Myocyte (in vitro differentiated cells): ENCODE measurements at places on chromosomes 2 and 18.
A peak's percentile ranks its signal among the peaks of the same experiment; 100 is the strongest.

DNA sequence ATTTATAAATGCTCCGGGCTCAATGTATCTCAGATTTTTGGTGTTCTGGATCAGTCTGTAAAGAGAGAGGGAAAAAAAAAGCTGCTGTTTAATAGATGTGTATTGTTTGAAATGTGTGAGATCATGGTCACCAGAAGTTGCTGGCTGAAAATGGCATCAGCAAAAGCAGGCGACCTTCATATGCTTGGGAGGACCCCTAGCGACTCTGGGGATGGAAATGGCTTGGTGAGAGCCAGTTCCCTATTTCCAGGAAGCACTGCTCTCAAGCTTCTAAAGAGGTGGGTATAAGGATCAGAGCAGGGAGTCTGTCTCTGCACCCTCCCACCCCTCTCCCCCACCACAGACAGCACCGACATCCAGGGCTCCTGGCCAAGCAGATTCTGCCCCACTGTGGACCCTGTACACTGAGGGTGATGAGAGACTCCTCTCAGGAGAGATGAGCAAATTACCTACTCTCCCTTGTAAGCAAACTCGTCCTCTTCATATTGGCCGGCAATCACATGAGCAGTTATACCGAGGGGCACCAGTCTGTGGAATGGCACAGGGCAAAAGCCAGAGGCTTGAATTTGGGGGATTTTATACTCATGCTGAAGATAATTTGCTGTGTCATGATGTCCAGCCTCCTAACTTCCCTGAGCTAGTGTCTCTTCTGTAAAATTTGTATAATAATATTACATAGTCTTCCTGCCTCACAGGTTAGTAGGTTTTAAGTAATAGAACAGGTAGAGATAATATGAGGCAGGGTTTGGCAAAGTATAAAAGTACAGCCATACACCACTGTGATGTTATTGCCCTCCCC is 29.6 kb downstream of the LHCGR start:
- DNase-seq, result no peak

- no peak for DNase-seq
Observed at GRCh38 chr2:37934591-37935513, 9.8 kb downstream of the RMDN2 start.

DNA sequence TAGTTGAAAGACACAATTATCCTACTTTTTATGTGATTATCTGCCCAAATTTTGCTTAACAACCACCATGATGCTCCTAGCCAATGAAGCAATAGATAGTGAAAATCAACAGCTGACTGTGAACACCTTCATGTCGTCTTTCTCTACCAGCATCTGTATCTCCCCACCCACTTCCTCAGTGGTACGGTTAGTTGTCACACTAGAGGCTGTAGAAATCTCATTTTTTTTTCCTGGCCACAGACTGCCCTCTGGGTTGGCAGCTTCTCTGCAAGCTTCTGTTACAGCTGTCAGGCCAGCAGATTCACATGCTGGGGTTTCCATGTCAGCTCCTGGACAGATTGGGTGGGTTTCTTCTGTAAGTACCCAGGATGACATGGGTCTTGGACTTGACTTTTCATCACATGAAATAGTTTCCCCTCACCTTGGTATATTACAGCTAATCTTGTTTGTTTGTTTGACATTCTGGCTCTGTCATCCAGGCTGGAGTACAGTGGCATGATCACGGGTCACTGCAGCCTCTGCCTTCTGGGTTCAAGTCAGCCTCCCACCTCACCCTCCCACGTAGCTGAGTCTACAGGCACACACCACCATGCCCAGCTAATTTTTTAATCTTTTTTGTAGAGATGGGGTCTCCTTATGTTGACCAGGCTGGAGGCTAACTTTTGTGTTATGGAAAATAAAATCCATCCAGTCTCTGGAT is 24.3 kb downstream of the STAT4 start:
- DNase-seq, result no peak

GRCh38 chr2:161432107-161432506 is 16.0 kb downstream of the TBR1 start:
- no peak for DNase-seq

GRCh38 chr2:178530131-178530530 is 49.9 kb downstream of the PLEKHA3 start:
- no peak for DNase-seq

DNA sequence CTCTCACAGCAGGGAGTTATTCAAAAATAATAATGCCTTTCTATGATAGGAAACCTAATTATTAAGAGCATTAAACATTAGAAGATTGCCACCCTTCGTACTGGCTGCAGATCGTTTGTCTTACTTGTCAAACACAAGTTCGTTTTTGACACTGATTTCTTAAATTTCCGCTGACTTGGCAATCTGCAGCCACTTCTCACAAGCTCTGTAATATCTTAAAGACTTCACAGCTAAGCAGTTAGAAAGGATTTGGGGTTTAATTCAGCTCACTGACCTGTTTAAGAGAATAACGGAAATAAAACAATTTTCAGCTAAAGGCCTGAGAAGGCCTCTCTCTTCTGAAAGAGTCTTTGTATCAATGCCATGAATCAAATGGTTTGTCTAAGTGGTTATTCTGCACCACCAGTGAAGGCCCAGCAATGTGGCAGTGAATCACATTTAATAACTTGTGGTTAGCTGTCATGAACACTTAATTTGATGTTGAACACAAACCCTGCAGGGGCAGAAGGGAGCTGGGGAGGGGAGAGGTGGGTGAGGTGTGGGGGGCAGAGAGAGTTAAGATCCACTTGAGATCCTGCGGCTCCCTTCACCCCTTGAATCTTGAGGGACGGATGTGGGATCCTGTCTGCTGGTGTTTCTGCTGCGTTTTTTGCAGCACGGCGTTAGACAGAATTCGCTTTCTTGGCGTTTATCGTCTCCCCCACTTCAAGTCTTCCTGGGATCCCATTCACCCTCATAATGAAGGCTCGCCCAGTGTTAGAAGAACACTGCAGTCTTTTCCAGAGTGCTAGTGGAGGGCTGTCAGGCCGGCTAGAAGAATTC is 145.4 kb upstream of the SATB2 start:
- DNase-seq, result no peak

DNA sequence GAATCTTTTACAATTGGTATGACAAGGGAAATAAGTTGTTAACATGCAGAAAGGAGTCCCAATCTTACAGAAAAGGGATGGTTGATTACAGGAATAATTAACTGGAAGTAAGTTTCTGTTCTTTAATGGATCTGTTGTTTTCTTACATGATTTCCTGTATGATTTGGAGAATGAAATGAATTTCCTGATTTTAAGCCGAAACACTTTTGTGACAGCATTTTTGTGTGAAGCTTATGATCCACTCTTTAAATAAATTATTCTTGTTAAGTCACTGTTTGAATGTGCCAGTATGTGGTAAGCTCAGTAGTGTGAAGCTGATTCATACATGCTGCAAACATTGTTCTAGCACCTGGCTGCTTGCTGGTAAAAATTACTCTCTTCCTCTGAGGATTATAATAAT is 516.2 kb downstream of the DCDC2C start:
- DNase-seq, result no peak

DNA sequence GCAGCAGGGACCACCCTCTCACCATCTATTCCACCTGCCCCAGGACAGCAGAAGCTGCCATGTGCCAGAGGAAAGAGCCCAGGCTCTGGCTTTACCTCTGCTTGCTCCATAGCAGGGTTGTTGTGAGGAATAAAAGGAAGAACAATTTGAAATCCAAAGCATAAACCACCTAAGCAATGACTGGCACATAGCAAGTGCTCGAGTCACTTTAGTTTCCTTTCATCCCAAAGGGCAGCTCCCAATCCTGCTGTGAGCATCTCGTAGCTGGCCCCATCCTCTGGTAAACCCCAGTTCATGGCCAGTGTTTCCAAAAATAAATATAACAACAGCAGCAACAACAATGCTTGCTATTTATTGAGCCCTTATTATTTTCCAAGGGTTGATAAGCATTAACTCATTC is 923.5 kb downstream of the EPHA4 start:
- DNase-seq, result no peak

- no peak for DNase-seq
Observed at GRCh38 chr2:147679191-147679954, 165.5 kb upstream of the ACVR2A start.

DNA sequence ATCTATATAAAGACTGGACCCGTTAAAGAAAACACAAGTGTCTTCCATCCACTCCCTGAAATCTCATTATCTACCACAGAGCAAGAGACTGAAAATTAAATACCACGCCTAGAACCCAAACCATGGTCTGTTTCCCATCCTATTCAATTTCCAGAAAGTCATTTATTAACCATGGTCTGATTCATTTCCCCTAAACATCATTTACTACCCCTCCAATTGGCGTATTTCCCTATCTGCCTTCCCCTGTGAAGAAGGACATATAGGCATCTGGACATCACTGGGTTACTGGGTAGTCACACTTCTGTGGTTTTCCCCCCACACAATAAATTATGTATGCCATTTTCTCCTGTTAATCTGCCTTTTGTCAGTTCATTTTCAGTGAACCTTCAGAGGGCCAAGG is 30.8 kb downstream of the CCDC93 start:
- no peak for DNase-seq

- DNase-seq, result peak; percentile 1
Observed at GRCh38 chr2:1995987-1996386, 251.7 kb upstream of the PXDN start.

- DNase-seq, result no peak
Observed at GRCh38 chr2:2873450-2873811, 504.2 kb downstream of the EIPR1 start.

DNA sequence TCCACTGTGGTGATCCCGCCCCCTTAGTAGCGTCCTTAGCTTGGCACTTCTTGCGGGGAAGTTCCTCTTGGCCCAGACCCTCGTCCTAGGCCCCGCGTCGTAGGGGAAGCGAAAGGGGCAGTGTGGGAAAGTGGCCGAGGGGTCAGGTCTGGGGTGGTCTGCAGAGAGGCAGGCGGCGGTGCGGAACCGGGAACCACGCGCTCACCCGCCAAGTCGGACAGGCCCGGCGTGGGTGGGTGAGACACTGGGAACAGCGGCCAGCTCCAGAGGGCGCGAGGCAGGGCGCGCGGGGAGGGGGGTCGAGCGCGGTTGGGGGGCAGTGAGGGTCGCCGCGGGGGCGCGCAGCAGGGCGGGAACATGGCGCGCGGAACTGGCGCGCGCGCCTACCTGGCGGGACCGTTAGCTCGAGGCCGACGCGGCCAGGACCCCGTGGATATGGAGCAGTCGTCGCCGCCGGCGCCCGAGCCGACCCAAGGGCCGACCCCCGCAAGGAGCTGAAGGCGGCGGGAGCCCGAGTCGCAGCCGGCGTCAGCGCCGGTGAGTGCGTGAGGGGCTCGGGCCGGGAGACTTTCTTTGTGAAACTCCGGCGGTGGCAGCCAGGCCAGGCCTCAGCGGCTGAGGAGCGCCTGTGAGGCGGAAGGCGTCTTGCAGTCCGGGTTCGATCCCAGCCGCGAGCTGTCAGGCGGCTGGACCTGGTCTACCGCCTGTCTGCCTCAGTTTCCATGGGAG is 2896.7 kb upstream of the TEKT4 start:
- DNase-seq, result no peak

- DNase-seq, result no peak
Observed at GRCh38 chr2:33190393-33190937, 243.7 kb downstream of the LTBP1 start.

DNA sequence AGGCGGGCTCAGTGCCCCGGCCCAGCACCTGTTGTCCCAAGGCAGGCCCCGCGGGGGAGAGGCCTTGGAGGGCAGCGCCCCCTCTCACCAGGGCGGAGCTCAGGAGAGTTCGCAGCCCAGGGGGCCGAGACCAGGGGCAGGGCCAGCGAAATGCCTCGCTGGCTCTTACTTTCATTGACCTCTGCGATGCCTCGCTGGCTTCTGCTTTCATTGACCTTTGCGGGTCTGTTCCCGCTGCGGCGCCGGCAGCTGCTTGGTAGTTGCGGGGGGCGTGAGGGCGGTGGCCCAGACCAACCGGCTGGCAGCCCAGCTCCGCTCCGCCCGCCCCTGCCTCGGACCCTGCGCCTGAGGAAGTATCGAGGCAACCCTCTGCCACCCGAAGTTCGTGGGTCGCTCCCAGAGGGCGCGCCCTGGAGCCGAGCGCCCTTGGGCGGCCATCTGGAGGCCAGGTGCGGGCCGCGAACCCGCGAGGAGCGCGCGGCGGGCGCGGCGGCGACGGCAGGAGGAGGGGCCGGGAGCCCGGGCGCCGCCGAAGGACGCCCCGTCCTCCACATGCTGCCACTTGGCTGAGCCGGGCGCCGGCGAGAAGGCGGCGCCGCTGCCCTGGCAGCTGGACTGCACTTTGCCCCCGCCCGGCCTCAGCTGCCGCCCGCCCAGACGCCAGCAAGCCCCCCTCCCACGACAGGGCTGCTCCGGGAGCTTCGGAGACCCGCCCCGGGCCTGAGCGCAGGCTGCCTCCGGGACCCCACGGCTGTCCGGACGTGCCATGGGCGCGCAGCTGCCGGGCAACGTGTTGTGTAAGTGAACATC is 118.0 kb upstream of the MSTN start:
- peak; percentile 76 for DNase-seq

DNA sequence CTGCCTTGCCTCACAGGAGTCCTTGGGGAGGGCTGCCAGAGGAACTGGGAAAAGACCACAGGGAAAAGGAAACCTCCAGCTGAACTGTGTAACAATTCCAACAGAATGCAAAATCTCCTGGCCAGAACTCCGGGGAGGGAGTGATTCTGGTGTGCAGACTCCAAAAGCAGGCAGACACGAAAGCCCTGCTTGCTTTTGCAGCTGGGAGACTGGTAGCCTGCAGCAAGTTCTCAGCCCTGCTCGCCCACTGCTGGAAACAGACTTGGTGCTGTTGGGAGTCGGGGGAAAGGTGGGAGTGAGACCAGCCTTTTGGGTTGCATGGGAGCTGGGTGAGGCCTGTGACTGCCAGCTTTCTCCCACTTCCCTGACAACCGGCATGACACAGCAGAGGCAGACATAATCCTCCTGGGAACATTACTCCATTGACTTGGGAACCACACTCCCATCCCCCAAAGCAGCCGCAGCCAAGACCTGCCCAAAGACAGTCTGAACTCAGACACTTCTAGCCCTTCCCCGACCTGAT is 26.0 kb upstream of the NMI start:
- peak; percentile 78 for DNase-seq
